ENCODE measurements at places on chromosomes 12 and 14.

DNA sequence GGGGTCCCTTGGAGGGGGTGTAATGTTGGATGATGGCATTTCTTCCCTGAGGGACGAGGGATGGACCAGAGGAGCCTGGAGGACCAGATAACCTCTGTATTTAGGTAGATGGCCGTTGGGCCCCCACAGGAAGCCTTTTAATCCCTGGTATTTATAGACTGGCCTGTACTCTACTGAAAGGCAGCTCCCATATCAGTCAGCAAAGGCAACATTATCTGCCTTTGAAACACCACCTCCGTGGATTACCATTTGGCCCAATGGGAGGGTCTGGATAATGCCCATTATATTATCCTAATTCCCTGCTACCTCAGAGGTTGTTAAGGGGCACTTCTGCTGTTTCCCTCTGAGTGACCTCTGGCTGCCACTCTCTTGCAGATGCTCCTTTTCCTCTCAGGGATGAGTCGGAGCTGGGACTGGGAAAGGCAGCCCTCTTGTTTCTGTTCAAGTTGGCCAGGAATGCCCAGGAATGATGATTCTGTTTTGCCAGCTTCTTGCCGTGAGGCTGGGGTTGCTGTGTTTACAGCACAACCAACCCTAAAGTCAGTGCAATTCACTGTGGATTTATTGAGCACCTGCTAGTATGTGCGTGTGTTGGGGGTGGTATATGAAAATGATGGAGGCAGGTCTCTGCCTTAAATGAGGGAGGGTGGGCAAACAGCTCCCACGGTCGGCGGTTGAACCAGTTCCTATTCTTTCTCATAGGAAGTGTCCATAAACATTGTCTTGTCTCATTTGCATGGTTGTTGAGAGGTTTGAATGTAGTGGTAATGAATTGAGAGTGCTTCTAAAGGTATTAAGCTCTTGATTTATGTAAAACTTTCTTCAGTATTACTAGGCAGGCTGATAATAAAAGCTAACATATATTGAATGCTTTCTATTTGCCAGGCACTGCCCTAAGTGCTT lies 18.1 kb downstream of the SUSD6 start:
- DNase-seq = no peak

DNA sequence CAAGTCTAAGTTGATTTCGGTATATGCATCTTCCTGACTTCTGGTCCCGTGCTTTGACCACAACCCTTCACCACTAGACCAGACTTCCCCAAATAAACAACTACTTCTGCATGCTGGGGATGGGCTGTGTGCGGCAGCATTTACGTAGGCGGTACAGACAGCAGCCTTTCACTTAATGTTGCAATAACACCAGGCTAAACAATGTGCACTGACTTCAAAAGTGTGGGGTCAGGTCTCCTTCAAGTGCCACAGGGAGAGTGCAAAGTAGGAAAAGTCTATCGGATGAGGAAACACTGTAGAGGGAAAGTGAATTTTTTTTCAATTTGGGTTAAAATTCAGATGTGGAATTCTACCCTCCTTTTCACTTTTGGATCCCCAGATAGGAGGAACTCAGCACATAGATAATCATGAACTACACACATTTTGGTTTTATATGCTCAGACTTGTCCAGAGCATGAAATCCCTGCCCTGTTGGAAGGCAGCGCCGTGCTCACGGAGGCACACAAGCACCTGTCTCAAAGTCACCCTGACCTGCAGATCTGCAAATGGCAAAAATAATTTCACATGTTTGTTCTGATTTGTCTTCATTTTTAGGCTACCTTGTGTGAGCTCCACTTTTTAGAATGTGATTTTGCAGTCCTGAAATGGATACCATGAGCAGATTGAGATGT lies 3.6 kb upstream of the FOS start:
- no peak for DNase-seq

DNA sequence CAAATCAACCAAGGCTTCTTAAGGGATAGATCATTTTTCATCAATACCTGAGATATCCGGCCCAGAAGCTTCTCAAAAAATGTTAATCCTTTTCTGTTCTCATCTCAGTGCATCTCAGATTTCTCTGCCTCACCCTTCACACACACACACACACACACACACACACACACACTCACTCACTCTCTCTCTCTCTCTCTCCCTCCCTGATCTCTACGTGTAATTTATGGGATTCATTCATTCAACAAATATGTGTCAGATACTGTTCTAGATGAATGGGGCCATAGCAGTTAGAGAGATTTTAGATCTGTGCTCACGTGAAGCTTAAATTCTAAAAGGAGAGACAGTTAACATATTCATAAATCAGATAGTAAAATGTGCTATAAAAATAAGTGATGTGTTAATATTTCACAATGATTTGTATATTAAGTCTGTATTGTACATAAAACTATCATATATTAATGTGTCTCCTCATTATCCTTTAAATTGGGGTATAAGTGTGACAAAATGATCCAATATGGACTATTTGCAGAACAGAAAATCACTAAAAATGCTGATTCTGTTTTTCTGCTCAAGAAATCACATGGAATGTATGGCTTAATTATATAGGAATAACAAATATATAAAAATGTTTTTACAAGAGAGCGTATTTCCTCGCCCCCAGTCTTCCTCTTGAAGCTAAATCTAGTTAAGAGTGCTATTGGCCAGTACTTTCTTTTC lies 7.3 kb upstream of the FRMD6 start:
- no peak for DNase-seq

GRCh38 chr14:30053103-30053502 lies 125.5 kb upstream of the PRKD1 start:
- DNase-seq = no peak

DNA sequence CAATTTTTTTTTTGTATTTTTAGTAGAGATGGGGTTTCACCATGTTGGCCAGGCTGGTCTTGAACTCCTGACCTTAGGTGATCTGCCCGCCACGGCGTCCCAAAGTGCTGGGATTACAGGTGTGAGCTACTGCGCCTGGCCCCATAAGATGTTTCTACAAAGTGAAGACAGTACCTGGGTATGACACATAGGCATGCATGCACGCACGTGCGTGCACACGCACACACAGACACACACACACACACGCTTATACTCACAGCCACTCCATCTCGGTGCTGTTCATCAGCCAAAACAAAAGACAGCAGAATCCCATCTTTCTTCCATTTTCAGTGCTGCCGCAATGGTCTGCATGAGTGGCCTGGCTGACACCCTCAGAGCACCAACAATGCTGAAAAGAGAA lies 63.9 kb downstream of the VCPKMT start:
- no peak for DNase-seq

DNA sequence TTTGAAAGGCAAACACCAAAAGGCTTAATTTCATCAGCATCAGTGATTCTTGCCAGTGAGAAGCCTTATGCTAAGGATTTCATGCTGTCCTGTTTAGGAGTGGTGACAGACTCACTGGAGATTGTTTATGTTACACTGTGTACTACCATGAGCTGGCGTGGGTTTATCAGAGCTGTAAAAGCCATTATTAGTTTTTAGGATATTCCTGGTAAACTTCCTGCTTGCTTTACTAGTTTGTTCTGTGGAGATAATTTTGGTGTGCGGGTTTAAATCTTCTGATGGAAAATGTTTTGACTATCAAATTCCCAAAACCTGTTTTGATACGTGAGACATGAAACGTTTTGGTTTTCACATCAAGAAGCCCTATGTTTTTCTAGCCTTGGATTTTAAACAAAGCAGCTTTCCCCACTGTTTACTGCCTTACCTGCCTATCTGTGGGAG lies 15.2 kb downstream of the PPFIBP1 start:
- DNase-seq = no peak

DNA sequence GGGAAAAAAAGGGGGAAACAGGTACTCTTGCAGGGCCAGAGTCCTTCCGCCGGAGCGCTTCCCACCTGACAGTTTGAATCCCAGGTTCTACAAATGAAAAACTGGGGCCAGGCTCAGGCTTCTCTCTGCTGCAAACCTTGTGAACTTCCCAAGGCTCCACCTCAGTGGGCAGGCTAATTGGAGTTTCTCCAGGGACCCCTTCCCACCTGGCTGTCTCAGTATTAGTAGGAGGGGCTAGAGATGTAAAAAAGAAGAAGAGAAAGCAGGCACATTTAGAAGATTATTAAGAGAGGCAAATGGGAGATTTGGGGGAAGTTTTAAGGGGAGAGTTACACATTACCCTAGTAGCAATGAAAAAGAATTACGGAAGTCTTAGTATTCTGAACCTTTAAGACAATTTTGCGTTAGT lies 20.0 kb upstream of the CLEC2D start:
- no peak for DNase-seq

- no peak for DNase-seq
Observed at GRCh38 chr12:50765095-50765911, 1.4 kb downstream of the ATF1 start.

GRCh38 chr12:591167-592023 lies 71.8 kb downstream of the NINJ2 start:
- no peak for DNase-seq

- no peak for DNase-seq
Observed at GRCh38 chr12:96211988-96212387, 17.8 kb downstream of the ELK3 start.

- no peak for DNase-seq
Observed at GRCh38 chr14:32022525-32022924, 54.6 kb upstream of the ARHGAP5 start.

DNA sequence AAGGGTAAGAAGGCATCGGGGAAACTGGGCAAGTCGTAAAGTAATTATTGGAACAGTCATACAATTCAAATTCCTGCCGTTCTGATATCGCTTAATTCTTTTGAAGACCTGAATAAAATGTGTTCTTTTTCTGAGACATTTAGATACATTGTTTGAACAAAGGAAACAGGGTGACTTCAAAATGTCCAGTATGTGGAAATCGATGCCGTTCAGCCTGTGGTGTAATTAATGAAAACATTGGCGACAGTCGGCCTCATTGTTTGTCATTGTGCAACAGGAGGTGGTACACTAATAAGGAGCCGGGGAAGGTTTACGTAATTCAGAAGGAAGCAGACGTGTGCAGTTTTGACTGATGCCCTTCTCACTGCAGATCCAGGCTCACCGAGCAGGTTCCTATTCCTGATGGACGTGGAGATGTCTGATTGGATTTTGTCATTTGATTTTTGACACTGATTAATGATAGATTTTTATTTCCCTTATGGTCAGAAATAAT lies 92.7 kb downstream of the BORCS5 start:
- no peak for DNase-seq

DNA sequence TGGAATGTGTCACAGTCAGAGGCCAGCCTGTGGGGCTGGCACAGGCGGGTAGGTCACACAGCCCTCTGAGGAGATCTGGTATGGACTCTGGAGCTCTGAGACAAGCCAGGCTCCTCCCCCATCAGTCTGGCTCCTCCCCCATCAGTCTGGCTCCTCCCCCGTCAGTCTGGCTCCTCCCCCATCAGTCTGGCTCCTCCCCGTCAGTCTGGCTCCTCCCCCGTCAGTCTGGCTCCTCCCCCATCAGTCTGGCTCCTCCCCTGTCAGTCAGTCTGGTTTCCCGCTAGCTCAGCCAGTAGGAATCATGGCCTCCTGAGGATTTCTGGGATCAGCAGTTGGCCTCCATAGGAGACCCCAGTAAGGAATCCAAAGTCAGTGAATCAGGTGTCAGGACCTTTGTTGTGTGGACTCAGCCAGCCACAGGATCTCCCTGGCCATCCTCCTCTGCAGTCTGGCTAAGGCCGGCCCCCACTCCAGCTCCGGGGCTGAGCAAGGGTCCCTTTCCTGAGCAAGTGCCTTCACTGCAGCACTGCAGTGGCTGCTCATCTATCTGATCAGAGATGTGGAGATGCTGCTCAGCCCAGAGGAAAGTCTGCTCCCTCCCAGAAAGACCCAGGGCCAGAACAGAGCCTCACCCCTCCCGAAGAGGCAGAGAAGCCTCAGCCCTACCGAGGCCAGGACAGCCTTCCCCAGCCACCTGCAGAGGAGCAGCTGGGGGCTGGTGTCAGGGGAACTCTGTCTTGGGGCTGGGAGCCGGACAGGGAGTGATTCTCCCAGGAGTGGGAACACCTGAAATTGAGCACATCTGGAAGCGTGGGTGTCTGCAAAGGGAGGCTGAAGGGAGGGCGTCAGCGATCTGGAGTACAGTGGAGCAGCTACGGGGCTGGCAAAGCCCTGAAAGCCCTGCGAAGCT lies 35.7 kb downstream of the IQSEC3 start:
- no peak for DNase-seq

DNA sequence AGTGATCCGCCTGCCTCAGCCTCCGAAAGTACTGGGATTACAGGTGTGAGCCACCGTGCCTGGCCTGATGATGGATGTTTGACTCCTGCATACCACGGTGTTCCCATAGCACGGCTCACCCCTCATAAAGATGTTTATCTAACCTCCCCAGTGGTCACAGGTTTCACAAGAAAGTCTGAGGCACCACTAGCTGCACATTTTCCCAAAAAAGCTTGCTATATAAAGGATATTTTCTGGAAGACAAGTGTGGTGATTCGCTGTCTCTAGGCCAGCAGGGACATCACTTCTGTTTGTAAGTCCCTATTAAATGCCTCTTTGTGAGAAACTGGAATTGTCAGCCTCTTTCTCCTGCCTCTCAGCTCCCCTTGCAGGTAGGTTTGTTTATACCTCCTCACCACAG lies 18.3 kb downstream of the PLEK2 start:
- DNase-seq = no peak

- no peak for DNase-seq
Observed at GRCh38 chr12:124259154-124260066, 35.5 kb upstream of the RFLNA start.

GRCh38 chr14:69493038-69493437 lies 8.5 kb downstream of the PLEKHD1 start:
- DNase-seq = no peak

DNA sequence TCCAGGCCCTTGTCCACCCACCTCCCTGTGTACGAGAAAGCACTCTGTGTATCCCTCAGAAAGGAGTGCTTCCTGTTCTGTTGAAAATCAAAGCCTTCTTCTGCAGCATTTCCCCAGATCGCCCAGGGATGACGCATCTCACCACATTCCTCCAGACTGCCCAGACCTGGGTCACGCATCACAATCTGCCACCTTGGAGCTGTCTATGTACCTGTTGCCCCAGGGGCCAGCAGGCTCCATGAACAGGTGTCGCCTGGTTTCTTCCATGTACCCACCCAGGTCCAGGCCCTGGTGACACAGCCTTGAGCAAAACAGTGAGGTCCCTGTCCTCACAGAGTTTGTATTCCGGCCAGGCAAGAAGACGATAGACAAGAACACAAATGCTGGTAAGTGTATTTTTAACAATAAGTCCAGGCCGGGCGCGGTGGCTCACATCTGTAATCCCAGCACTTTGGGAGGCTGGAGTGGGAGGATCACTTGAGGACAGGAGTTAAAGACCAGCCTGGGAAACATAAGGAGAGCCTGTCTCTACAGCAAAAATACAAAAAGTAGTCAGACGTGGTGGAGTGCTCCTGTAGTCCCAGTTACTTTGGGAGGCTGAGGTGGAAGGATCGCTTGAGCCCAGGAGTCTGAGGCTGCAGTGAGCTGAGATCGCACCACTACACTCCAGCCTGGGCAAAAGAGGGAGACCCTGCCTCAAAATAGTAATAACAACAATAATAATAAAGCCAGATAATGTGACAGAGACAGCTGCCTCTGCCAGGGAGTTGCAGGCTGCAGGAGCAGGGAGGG lies 6.8 kb upstream of the PPP1R13B start:
- no peak for DNase-seq

GRCh38 chr14:92591346-92591745 lies 77.8 kb downstream of the RIN3 start:
- DNase-seq = no peak

- DNase-seq = no peak
Observed at GRCh38 chr14:70708717-70709570, 67.2 kb downstream of the TTC9 start.
